COLO829 (cell line): ENCODE measurements at places on chromosomes 16 and 17.

- peak; percentile 53 for DNase-seq
Observed at GRCh38 chr17:35245196-35245486, 2.3 kb downstream of the SLFN5 start.

GRCh38 chr16:87733190-87733589 is 32.6 kb downstream of the KLHDC4 start:
- DNase-seq, result no peak

- no peak for DNase-seq
Observed at GRCh38 chr16:50017553-50017952, 7.5 kb upstream of the CNEP1R1 start.

DNA sequence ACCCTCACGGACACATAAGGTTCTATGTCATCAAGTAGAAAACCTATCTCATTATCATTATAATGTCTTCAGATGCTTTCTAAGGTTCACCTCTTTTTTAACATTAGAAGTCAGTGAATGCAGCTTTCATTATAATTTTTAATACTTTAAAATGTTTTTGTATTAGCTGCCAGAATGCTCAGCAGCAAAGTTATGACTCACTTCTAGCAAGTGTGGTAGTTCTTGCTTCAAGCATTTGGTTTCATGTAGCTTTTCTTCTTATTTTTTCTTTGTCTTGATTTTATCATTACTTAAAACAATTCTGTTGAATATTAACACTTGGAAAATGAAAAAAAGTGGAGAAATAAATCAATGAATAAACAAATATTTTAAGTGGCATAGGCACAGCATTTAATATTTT is 23.4 kb downstream of the LPCAT2 start:
- DNase-seq, result no peak

GRCh38 chr16:16805809-16806208 is 426.9 kb downstream of the NPIPA7 start:
- DNase-seq, result no peak

- DNase-seq, result no peak
Observed at GRCh38 chr16:50600582-50601283, 52.5 kb downstream of the NKD1 start.

DNA sequence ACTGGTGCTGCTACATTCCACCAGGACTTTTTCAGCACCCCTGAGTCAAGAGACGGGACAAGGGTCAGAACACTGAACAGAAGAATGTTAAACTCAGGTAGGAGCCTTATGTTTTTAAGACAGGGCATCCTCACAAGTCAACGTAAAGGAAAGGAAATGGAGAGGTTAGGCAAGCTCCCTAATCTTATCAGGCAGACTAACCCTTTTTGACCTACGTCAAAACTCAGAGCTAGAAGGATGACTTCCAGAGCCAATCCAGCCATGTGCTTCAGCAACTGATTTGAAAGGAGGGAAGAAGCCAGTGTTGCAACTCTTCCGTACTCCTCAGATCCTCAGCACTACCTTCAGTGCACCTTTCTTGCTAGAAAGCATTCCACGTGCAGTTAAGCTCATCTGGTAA is 46.8 kb downstream of the REXO5 start:
- no peak for DNase-seq

GRCh38 chr16:74522160-74522559 is 84.8 kb downstream of the GLG1 start:
- no peak for DNase-seq

GRCh38 chr17:45925311-45925710 is 31.0 kb downstream of the MAPT start:
- no peak for DNase-seq

DNA sequence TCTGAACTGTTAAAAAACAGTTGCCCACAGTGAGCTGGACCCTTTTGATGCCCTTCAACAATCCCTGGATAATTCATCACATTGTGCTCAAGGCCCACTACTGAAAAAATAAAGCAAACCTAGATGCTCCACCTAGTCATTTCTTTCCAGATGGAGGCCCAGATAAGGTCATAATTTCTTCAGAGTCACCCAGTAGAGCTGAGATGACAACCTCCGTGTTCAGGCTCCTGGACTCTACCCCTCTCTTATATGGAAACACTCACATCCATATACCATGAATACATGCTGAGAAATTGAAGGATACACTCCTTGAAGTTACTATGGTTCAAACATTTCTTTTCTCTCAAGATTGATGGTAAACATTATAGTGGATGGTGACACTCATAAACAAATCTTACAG is 2.7 kb upstream of the ABCA3 start:
- no peak for DNase-seq

- no peak for DNase-seq
Observed at GRCh38 chr17:46771561-46772474, 46.7 kb downstream of the WNT3 start.

DNA sequence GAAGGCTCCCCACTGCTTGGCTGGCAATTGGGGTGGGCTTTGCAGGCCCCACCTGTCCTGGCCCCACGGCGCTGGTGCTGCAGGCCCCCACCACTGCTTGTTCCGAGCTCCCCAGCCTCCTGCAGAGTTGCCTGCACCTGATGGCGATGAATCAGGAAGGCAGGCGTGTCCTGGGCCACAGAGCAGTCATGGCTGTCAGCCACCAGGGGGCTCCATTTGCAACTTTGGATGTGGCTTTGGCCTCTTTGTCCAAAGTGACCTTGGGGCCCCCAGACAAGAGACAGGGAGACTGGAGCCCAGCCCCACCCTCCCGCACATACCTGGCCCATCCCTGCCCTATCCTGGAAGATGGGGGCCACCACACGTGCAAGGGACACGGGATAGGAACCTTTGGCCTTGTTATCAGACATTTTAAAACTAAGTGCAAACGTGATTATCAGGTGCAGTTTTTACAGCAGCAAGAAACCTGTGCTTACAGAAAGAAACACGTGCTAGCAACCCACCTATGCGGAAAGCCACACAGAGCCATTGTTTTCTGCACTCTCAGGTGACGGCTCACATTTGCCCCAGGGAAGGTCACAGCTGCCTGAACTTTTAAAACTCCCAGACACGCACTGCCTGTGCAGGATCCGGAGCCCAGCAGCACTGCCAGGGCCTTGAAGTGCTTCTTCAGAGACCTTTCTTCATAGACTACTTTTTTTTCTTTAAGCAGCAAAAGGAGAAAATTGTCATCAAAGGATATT is at the start of gene DNASE1:
Gene DNASE1, plus strand, starts transcription at position 443 of the 743 bp plus-strand sequence. CDS start 683 bp downstream, outside the sequence.
- peak; percentile 49 for DNase-seq

GRCh38 chr17:28252436-28252835 is 66.6 kb upstream of the TMEM97 start:
- DNase-seq, result no peak

DNA sequence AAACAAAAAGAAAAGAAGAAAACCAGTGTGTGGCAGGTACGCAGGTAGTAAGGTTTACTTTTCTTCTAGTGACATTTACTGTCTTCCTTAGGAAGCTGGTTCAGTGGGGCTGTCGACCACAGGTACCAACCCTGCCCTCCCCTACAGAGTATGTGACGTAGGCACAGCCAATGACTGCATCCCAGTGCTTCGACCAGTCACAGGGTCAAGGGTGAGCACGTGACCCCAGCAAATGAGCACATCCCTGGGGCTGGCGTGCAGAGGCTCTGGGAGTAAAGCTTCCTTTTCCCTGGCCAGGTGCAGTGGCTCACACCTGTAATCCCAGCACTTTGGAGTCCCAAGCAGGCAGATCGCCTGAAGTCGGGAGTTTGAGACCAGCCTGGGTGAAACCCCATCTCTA is 38.9 kb upstream of the PLCG2 start:
- no peak for DNase-seq
